Urinary bladder (tissue), 4 donors: ENCODE measurements at places on chromosomes 7 and 10.

GRCh38 chr10:49172777-49173132, 15.4 kb downstream of the TMEM273 start:
- no peak for DNase-seq

- DNase-seq = no peak
Observed at GRCh38 chr7:44761207-44762161, 12.8 kb downstream of the ZMIZ2 start.

GRCh38 chr7:69450456-69450855, 147.8 kb upstream of the AUTS2 start:
- no peak for DNase-seq

DNA sequence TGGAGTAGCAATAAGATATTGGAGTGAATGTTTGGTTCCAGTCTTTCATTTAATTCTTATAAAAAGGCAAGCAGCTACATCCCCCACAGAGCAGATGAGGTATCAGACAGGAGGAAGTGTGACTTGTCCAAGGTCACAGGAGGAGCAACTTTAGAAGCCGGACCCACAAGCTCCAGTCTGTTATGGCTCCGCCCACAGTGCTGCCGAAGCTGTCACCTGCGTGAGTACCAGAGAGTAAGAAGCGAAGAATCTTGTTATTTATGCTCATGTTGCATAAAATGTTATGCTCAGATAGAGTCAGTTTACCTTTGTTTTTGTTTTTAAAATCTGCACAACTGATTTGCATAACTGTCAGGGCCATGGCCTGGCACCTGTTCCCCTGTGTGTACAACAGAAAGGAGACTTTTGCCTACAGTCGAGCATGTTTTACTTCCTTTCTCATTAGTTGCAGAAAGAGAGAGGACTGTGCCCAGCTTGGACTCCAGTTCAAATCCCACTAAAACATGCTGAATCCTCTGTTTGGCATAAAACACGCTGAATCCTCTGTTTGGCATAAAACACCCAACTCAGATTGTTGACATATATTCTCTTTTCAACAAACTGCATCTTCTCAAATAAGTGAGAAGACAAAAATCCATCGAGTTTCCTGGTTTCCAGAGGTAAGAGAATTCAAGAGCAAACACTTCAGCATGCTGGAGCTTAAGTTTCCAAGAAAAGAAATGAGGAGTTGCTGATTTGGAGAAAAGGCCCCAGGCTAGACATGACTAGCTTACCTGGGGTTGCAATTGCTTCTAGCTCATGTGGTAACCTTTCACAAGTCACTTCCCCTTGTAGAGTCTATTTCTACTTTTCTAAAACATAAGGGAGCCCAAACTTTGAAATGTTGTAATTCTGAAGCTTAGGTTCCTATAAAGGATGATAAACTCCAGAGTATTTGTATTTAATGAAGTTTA, 409.8 kb upstream of the ZMIZ1 start:
- no peak for DNase-seq

- no peak for DNase-seq
Observed at GRCh38 chr7:128039544-128039953, 8.3 kb upstream of the LRRC4 start.

DNA sequence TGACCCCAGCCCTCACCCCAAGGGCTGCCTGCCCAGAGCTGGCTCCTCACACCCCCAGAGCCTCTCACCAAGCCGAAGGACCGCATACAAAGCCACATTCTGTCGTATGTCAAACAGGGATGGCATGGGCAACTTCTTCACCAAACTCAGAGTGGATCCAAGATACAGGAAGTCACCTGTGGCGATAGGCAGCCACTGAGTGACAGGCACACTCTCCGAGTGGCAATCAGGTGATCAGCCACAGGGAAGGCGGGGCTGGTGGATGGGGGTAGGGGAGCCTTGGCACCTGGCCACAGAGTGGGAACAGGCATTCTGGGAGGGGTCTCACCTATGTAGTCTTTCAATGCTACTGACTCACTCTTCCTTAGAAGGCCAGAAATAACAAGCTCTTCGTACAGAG, 7.1 kb upstream of the ASB10 start:
- no peak for DNase-seq

DNA sequence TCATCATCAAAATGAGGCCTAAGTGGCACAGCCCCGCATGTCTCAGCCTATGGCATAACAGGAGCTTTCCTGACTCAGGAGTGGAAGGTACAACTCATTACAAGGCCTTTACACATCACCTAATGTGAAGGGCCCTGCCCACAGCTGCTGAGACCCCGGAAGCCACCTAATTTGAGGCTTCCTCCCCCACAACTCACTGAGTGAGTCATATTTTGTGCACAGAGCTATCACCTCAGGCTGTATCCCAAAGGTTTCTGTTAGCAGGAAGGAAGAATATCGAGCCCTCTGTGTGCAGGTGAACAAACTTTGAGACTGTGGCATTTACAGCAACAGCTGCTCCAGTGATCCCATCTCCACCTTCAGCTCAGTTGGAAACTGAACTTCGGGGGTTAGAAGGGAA, 20.6 kb downstream of the HTR5A start:
- no peak for DNase-seq

DNA sequence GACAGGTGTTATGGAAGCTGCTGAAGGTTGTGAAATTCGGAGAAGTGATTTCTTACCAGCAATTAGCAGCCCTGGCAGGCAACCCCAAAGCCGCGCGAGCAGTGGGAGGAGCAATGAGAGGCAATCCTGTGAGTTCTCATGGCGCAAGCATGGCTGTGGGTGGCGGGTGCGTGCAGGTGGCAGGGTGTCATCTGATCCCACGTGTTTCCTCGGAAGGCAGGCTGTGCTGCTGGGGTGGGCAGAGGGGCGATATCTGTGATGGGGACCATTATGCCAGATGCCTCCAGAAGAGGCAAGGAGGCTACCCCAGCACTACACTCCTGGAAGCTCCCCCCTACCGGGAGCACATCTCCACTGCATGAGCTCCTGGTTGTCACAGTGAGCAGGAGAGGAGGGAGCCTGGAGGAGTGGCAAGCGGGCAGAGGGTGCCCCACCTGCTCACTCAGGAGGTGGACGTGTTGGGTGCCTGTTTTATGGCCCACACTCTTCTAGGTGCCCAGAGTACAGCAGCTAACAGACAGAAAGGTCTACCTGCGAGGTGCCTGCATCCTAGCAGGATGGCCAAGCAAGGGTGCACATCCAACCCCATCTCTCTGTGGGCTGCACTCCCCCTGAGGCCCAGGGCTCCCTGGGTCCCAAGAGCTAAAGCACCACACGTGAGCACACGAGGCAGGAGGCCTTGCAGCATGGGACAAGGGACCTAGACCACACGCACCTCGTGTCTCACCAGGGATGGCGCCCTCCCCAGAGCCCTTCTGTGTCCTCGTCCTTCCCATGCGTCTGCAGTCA, 204.7 kb downstream of the EBF3 start:
- DNase-seq = no peak

- DNase-seq = no peak
Observed at GRCh38 chr7:120806669-120807068, 51.3 kb downstream of the TSPAN12 start.

GRCh38 chr7:100418930-100419659, 9.4 kb downstream of the ZCWPW1 start:
- no peak for DNase-seq

DNA sequence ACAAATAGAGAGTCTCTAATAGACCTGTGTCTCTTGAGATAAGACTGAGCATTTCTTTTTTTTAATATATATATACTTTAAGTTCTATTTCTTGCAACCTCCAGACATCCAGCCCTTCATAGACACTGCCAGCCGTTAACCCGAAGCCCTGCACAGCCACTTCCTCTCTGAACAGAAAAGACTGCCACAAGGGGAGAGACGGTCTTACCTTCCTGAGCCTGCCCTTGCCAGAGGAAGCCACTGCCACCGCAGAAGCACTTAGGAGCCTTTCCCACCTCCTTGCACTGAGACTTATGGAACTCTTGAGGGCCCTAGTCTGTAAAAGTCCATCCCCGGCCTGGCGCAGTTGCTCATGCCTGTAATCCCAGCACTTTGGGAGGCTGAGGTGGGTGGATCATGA, 31.8 kb upstream of the PRSS1 start:
- DNase-seq = no peak

DNA sequence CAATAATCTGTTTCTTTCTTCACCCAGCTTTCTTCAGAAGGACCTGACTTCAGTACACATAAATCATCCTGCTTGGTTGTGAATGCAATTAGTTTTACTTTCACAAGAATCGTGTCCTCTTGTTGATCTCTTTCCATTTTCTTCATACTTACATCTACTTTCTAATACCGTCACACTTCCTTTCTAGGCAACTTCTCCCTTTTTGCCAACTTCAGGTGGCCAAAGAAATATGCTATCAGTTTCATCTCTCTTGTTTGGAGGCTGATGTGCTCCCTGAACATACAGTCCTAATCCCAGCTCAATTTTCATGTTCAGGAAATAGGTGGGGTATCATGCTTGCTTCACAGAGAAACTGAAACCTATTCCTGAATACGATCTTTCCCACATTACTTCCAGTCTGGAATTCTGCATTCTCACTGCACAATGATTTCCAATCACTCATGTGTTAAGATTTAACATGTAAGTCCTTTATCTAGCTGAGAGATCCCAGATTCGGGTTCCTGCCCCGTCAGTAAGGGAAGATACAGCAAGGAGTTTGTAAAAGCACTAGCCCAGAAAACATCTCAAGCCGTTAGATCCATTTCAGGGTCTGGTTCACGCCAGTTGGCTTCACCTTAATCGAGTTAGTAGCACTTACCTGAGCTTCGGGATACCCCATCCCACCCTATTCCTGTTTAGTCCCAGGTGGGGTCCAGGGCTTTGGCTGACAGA, 994 bp downstream of the SLC25A28 start:
- no peak for DNase-seq

DNA sequence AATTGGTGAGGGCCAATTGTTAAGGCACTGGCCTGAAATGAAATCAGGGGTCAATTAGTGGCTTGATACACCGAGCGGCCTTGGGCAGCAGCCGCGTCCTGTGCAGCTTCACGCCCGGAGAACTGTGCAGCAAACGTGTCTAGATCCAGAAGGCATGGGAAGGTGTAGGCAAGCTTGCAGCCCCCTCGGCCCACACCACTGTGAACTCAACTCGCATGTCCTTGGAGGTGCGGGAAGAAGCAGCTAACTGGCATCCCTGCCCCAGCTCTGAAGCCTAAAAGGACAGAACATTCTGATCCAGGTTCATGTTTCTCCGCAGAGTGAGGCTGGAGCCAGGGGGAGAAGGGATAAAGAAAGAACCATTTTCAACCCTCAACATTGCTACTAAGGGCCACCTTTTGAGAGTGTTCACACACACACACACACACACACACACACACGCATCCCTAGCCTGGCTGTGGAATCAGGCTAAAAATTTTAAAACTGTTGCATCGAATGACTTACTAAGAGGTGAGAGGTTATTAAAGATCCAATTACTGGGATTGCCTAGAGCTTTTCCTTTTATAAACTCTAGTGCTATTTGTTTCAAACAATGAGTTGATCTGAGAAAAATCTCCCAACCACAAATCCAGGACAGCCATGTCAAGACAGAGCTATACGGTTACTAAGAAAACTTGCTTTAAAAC, 104.0 kb downstream of the PARP12 start:
- no peak for DNase-seq

DNA sequence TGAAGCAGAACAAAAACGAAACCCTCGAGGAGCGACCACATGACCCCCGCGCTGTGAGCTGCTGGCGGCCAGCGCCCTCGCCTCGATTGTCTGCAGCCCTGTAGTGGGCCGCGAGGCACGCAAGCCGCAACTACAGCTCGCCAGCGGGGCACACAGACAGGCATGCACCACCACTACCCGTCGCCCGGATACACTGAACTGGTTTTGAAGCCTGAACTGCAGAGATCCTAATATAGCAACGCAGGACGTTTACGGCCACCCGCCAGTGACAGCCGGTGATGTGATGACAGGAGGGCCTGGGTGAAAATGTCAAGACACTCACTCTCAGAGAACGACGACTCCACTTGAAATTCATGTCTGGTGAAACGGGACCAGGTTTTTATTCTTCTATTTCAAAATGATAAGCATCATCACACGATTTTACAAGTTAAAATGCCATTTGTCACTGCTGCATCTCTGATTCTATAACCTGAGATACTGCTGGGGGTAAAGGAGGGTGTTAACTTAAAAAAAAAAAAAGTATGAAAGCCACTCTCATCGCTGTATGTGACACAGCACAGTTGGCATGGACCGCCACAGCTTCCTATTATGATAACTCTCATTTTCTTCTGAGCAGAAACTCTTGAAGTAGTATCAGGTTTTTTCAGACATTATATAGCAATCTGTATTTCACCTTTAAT, 120.3 kb upstream of the DIP2C start:
- no peak for DNase-seq

DNA sequence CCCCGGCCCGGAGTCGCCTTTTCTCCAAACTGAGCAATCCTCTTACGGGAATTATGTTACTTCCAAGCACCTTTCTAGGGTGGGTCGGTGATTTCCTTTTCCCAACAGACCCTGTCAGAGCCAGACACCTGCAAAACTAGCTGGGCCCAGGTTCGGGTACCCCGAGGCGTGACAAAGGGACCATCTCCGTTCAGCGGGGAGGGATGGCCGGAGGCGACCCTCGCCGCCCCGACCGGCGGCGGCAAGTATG, 445 bp downstream of the PPA1 start:
- DNase-seq = no peak

DNA sequence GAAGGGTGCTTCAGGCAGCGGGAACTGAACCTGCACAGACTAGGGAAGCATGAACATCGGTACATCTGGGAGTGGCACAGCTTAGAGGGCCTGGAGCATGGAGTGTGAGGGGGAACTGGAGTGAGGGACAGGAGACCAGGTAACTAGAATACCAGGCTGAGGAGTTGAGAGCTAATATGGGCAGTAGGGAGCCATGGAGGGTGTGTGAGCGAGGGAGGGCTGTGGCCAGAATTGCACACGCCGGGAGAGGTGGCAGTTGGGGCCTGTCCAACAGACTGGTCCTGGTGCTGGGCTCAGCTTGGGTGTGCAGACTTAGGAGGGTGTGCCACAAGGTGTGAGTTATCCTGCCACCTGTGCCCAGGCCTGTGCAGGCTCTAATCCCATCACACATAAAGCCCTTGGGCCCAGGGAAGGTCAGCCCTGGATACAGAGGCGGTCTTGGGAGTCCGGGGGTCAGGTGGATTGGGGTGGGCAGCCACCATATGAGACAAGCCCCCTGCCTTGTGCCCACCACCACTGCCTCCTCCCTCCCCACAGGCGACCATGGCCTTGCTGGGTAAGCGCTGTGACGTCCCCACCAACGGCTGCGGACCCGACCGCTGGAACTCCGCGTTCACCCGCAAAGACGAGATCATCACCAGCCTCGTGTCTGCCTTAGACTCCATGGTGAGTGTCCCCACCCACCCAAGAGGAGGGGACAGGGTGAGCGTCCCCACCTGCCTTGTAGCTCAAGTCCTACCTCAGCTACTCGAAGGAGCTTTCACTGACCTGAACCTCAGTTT, 54.0 kb downstream of the GTF2IRD1 start:
- no peak for DNase-seq
